ENCODE measurements at places on chromosomes 1 and 21.

DNA sequence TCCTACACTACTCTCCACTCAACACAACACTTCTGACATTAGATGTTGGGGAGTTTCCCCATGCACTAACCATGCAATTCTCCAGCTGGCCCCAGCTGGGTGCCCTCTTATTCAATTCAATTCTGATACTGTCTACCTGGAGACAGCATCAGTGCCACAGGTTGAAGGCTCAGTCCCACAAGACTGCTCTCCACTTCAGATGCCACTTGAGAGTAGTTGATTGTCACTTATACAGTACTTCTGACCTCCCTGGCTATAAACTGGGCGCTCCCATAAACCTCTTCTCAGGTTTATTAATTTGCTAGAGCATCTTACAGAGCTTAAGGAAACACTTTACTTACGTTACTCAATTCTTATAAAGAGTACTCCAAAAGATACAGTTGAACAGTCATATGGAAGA, 442.3 kb downstream of the LRRIQ3 start:
- DNase-seq = no peak

- DNase-seq = no peak
Measured at GRCh38 chr1:21261551-21262292, 28.5 kb downstream of the ECE1 start.

- no peak for DNase-seq
Measured at GRCh38 chr1:157993918-157994605, 617 bp downstream of the KIRREL1 start.

- no peak for DNase-seq
Measured at GRCh38 chr1:60342569-60342968, 269.0 kb upstream of the C1orf87 start.

DNA sequence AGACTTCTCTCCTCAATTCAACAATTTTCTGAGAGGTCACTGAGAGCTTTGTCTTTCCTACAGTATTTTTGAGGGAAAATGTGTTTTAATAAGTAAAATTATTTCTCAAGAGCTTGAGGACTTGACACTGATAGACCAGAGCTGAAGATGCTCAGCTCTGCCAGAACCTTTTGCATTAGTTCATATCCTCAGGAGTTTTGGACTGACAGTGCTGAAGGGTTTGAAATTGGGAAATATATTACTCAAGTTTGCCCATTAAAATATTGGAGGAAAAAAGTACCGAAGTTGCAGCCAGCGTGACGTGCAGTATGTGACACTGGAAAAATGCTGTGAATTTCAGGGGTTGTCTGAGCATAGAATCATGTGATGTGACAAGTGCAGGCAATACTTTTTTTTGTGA, 346.6 kb upstream of the DPYD start:
- DNase-seq = no peak

DNA sequence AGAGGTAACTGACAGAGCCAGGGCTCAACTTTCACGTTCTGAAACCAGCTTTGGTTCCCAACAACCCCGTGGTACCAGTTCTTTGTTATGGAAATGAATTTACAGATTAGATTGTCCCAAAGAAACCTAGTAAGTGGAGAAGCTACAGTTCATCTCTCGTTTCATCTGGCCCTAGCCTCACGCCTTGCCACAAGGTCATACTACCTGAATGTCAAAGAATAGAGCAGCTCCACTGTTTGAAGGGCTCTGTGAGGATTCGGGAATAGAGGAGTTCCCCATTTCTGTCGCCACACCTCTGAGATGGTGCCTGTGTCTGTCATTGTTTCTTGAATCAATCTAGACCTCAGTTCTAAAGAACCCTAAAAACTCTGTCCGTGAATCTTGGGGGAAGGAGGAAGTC, 15.0 kb upstream of the CDC42 start:
- DNase-seq = no peak

DNA sequence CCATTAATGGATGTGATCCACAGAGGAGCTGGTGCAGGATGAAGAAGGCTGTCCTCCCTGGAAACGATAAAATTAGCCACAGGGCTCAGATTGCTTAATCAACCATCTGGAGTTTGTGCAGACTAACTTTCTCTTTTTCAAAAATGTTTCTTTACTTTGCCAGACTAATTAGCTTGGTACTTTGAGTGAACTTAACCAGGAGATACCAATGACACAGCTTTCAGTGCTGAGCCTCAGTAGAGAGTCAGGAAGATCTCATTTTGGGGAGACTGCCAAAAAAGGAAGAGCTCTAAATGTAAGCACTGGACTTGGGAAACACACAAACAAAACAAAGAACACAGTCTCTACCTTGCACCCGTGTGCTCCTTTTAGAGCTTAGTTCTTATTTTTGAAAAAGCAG, 248.1 kb upstream of the DEPDC1 start:
- no peak for DNase-seq

GRCh38 chr1:32724678-32725614, 22.4 kb upstream of the SYNC start:
- no peak for DNase-seq

- no peak for DNase-seq
Measured at GRCh38 chr1:87262688-87263087, 66.0 kb upstream of the LMO4 start.

GRCh38 chr1:234536741-234537140, 57.8 kb upstream of the TARBP1 start:
- DNase-seq = no peak

- no peak for DNase-seq
Measured at GRCh38 chr1:11795238-11795890, 10.4 kb downstream of the MTHFR start.

- DNase-seq = no peak
Measured at GRCh38 chr1:224438989-224439388, 4.4 kb upstream of the WDR26 start.

DNA sequence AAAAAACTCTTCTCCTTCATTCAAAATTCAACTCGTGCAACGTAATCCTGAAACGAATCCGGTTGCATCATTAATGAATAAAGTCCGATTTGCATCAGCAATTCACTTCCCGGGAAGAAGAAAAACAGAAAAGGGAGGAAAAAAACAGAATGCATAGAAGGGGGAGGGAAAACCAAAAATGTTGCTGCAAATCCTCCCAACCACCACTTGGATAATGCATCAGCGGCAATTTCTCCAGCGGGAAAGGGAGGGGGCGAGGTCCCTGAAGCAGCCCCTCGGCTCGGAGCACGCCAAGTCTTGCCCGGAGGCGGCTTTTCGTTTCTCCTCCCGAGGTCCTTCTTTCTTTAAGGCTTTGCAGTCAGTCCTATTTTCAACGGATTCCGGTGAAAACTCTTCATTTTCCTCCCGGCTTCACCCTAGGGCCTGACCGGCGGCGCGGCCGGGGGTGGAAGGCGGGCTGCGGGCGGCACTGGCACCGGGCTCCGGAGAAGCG, 723 bp downstream of the CDC42BPA start:
- DNase-seq = no peak

- no peak for DNase-seq
Measured at GRCh38 chr1:187038784-187039183, 210.0 kb downstream of the PLA2G4A start.

DNA sequence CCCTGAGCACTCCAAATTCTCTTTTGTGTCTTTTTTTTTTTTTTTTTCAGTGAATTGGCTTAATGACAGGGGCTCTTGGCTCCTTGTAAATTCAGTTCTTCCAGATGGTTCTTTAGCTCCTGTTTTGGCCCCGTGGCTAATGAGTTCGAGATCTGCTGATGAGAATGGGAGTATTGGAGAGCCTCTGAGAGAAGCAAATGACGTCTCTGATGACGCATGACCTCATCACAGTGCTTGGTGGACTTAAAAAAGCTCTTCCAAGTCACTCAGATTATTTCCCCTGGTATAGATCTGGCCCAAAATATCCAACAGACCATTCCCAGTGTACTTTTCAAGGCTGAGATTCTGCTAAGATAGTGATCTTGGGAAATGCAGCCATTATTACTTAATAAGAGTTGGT, 159.5 kb downstream of the MIS18A start:
- no peak for DNase-seq

DNA sequence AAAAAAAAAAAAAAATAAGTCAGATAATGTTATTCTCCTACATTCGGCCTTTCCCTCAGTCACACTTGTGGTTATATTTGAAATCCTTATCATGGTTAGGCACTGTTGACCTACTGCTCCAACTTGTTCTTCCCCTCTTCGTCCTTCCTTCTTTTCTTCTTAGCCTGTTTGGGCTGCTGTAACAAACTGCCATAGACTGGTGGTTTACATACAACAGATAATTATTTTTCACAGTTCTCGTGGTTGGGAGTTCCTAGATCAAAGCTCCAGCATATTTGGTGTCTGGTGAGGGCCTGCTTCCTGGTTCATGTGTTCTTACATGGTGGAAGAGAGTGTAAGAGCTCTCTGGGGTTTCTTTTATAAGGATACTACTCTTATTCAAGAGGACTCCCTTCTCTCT, 73.4 kb downstream of the RABGAP1L start:
- DNase-seq = no peak

DNA sequence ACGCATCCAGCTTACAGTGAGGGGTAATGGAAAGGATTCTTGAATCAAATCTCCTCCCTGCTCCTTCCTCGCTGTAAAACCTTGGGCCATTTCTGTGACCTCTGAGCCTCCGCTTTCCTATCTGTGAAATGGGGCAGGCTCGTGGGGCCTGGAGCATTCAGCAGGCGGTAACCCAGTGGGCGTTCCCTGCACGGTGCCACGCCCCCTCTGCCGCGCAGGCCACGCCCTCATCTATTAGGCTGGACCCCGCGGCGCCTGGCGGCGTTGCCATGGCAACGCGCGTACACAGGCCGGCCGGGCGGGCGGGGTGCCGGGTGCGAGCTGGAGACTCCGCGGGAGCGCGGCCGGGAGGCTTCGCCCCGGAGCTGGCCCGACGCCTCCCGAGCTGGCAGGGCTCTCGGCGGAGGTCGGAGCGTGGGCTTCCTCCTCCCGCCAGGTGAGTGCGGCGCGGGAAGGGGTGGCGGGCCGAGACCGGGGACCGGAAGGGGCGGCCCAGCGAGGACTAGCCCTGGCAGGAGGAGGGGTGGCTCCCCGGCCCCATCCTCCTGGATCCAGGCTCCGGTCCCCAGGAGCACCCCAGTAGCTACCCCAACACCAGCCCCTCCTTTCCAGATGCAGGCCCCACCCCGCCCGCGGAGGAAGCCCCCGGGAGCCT, at the start of gene FHAD1:
Gene FHAD1 (plus strand): TSS at position 264 of the 655 bp plus-strand sequence. CDS start 4,562 bp downstream, outside the sequence.
- peak; percentile 25 for DNase-seq

DNA sequence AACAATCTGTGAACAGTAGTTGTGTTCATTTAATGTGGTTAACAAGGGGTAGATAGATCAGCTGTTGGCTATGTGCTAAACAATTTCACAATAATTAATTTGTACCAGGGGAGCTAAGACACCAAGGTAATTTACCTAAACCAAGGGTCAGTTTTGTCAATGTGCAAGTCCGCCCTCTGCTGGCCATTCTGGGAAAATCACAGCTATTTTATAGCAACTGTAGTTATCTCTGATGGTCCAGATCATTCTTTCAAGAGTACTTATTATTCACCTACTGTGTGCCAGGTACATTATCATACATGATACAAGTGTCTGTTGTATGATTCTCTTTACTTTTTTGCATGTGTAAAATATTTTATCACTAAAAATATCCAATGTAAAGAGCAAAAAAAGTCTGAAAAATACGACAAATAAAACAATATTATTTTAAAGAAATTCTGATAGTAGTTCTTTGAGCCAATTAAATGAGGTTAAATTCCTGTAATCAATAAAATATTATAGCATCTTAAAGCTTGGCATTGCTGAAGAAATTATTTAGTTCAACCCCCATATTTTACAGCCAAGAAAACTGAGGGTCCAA, 312.3 kb upstream of the FAM78B start:
- no peak for DNase-seq

- no peak for DNase-seq
Measured at GRCh38 chr1:43524804-43525203, 5.9 kb upstream of the PTPRF start.

- DNase-seq = no peak
Measured at GRCh38 chr21:44429894-44430293, 25.4 kb upstream of the LRRC3 start.

GRCh38 chr1:172602706-172603105, 56.2 kb upstream of the FASLG start:
- no peak for DNase-seq

GRCh38 chr1:182888736-182889531, 49.8 kb downstream of the DHX9 start:
- no peak for DNase-seq

- DNase-seq = no peak
Measured at GRCh38 chr1:67635055-67635809, 49.8 kb upstream of the GADD45A start.

DNA sequence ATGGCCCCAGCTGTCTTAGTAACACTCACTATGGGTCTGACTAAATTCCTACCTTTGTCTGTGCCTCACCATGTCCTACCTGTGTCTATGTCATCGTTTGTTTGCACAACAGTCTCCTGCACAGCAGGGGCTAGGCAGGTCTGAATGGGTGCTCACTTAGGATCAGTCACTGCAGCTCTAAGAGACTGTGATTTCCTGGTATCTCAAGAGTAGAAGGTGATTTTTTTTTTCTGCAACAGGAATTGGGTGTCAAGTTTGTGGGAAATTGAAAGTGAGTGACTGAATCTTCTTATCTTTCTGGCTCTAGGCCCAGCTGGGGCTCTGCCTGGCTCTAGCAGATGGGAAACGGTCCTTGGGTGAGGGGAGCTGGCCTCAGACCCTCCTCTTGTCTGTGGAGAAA, 46.4 kb upstream of the TRABD2B start:
- DNase-seq = no peak

GRCh38 chr1:214008791-214009422, 21.1 kb downstream of the PROX1 start:
- no peak for DNase-seq

DNA sequence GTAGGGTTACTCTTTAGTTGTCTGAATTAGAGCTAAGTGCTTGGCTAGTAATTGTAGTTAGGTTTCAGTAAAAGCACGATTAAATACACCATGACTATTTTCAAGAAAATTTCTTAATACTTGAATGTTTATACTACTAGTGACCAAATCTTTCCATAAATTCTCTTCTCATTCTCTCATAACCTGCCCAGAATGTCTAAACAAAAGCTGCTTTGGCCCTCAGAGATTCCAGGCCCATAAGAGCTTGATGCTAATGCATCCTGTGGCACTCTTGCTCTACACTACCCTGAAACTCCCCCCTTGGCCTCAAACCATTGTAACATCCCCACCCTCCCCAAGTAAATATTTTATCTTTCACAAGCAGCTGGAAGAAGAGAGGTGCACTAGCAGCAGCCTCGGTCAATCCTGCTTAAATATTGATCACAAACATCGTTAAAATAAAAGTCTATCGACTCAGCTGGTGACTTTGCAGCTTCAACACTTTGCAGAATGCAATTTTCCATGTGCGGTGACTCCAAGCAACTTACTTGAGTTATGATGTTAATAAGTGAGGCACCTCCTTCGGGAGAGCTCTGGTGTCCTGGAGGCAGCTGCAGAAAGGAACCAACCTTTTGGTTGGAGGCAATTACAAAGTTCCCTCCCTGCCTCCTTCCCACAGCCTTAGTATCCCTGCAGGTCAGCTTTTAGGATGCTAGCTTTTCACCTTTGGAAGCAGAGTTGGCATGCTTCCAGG, 315.6 kb upstream of the PLXNA2 start:
- no peak for DNase-seq

DNA sequence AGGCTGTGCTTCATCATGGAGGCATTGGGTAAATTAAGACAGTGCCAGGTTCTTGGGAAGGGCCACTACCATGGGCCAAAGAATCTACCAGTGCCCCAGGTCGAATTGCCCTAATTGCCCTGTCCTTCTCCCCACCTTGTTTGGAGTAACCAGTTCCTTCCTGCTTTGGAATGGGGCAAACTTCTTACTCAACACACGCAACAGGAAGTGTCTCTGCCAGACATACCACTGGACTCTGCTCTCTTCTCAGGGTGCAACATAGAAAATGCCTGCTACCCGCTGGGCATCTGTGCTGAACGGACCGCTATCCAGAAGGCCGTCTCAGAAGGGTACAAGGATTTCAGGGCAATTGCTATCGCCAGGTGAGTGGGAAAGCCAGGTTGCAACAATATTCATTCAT, 15.8 kb downstream of the CDA start:
- no peak for DNase-seq
